ENCODE measurements at places on chromosomes 7 and 10. TPM values are rescaled to one million over a fixed set of nuclear protein-coding genes. Genes with fewer than 3 reads are reported as not detected.

CYP26C1 gene
- 0.13 TPM for total RNA-seq

GRCh38 chr7:16668978-16669377, 23.0 kb downstream of the BZW2 start:
- DNase-seq, result no peak

DNA sequence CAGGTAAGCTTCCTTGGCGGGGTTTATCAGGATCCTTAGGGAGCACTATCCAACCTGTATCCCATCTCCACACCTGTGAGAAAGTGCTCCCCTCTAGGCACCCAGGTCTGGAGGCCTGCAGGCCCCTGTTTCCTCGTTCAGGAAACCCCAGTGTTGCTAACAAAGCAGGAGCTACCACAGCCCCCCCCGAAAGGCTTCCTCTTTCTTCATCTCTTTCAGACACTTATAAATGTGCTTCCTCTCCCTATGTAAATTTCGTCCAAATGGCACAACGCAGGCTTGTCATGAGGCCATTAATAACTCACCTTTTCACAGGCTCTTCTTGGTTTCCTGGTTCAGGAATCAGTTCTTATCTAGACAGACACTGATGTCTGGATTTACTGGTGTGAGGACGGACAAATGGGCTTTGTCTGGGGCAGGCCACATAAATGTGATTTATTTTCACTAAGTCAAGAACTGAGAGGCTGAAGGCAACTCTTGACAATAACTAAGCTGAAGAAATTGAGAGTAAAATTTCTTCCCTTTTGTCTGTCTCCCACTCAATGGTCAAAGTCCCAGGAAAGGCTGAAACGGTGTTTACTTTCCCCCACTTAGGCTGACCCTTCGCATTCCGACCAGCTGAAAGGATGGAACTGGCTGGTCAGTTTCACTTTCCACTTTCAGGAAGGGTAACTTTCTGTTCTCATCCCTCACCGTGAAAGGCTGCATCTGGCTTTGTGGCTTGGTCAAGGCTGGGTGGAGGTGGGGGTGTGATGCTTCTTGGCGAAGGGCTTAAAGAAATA, 46.8 kb downstream of the PIK3AP1 start:
- no peak for DNase-seq

GRCh38 chr7:144455040-144455404, 51.5 kb upstream of the NOBOX start:
- DNase-seq, result no peak

PRSS37 gene
- not detected for total RNA-seq

GRCh38 chr7:30201161-30201666, 66.4 kb downstream of the MTURN start:
- no peak for DNase-seq

Data from A673 (cell line).